Breast epithelium (tissue), 4 donors: ENCODE measurements at places on chromosomes 2 and 18. TPM values are rescaled to one million over a fixed set of nuclear protein-coding genes. Genes with fewer than 3 reads are reported as not detected.

- no peaks in the 10 kb centered on the region for H3K36me3 ChIP-seq
- H3K4me3 ChIP-seq: no peak overlapping the region
- H3K27ac ChIP-seq: no peak overlapping the region
- no peak for DNase-seq
- no peaks in the 10 kb centered on the region for H3K4me1 ChIP-seq
Measured at GRCh38 chr2:26316041-26316440, 29.9 kb upstream of the SELENOI start.

Gene AGFG1
- total RNA-seq: 145 TPM

GRCh38 chr2:152200101-152200500, 24.5 kb upstream of the STAM2 start:
- no peak for DNase-seq
- no peak overlapping the region for H3K27ac ChIP-seq
- no peaks in the 10 kb centered on the region for H3K4me1 ChIP-seq
- H3K36me3 ChIP-seq: no peaks in the 10 kb centered on the region

Gene MAIP1
- total RNA-seq: 26.6 TPM

DNA sequence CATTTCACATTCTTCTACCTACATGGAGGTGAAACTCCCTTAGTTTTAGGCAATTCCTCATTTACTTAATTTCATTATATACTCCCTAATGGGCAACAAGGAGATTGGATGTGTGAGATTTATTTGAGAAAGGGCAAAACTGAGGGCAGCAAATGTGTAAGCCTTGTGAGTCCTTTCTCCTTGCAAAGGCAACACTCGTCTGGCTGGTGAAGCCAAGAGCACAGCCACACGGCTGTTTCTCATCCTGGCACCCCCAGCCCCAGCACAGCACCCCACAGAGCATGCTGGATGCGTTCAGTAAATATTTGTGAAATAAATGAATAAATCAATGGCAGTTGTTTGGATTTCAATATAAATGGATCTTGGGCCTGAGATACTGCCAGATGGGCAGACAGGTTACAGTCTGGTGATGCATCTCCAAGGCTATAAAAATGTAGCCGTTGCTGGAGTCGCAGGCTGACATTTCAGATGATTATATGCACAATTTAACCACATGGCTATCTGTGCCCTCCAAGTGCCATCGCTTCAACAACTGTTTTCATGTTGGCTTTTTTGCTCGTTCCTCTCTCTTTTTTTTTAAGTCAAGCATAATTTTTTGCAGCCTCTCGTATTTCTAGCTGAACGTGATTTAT, 154.1 kb upstream of the REV1 start:
- no peaks in the 10 kb centered on the region for H3K36me3 ChIP-seq
- no peaks in the 10 kb centered on the region for H3K27me3 ChIP-seq
- no peak overlapping the region for H3K27ac ChIP-seq

GRCh38 chr18:11866764-11867163, 15.6 kb downstream of the CHMP1B start:
- H3K4me3 ChIP-seq: no peak overlapping the region
- DNase-seq: no peak
- no peaks in the 10 kb centered on the region for H3K4me1 ChIP-seq

DNA sequence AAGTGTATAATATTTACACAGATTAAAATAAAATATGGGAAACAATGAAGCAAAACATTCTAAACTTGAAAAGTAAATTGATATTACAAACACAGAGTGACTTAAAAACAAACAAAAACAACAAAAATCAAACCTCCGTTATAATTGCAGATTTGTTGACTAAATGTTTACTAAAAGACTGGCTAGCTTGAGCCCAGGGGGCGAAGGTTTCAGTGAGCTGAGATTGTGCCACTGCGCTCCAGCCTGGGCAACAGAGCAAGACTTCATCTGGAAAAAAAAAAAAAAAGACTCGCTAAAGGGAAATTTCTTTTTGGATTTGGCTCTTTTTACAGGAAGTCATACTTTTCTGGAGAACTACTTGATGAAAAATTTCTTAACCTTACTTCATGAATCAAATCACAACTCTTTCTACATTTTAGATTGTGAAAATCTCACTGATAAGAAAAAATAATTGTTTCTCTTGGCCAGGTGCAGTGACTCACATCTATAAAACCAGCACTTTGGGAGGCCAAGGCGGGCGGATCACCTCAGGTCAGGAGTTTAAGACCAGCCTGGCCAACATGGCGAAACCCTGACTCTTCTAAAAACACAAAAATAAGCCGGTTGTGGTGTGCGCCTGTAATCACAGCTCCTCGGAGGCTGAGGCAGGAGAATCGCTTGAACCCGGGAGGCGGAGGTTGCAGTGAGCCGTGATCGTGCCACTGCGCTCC, 9.7 kb downstream of the TFPI start:
- no peaks in the 10 kb centered on the region for H3K27me3 ChIP-seq
- no peak overlapping the region for H3K27ac ChIP-seq
- H3K4me1 ChIP-seq: no peaks in the 10 kb centered on the region

Gene OR6B2
- not detected for total RNA-seq

- no peak overlapping the region for H3K4me3 ChIP-seq
- H3K27ac ChIP-seq: no peak overlapping the region
Measured at GRCh38 chr2:50895041-50895440, 136.9 kb downstream of the NRXN1 start.

Gene ALPP
- total RNA-seq: not detected

Gene DAPL1
- not detected for total RNA-seq

Gene CDH19
- 0.64 TPM for total RNA-seq

DNA sequence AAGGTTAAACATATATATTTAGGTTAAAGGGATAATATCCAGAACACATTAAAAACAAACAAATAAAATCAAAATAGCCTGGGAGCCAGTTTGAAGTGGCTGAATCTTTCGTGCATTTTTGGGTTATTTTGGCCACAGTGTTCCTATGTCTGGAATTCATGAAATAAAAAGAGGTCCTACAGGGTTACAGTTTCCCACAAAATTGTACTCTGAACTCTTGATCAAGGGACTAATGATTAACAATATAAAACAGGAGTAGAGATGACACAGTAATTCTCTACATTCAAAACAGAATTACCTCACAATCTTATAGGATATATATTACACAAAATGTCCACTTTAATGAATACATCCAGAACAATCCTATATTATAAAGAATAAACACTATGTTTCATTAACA, 24.9 kb downstream of the VPS4B start:
- no peaks in the 10 kb centered on the region for H3K27me3 ChIP-seq
- no peaks in the 10 kb centered on the region for H3K4me1 ChIP-seq
- H3K4me3 ChIP-seq: no peak overlapping the region
- peaks cover 7% of the 10 kb centered on the region for H3K36me3 ChIP-seq
- DNase-seq: no peak

GRCh38 chr18:50372743-50373142, 2.1 kb upstream of the SKA1 start:
- H3K4me3 ChIP-seq: no peak overlapping the region
- no peak overlapping the region for H3K27ac ChIP-seq
- no peaks in the 10 kb centered on the region for H3K36me3 ChIP-seq
- no peaks in the 10 kb centered on the region for H3K4me1 ChIP-seq
- H3K27me3 ChIP-seq: no peaks in the 10 kb centered on the region

- no peak for DNase-seq
- no peak overlapping the region for H3K4me3 ChIP-seq
- no peaks in the 10 kb centered on the region for H3K36me3 ChIP-seq
- H3K27ac ChIP-seq: no peak overlapping the region
- no peaks in the 10 kb centered on the region for H3K4me1 ChIP-seq
Measured at GRCh38 chr18:37956902-37957301, 391.3 kb upstream of the CELF4 start.

- no peaks in the 10 kb centered on the region for H3K36me3 ChIP-seq
- no peaks in the 10 kb centered on the region for H3K27me3 ChIP-seq
- H3K4me1 ChIP-seq: no peaks in the 10 kb centered on the region
- H3K4me3 ChIP-seq: no peak overlapping the region
Measured at GRCh38 chr2:17190527-17190926, 327.7 kb downstream of the RAD51AP2 start.

- peaks cover 35% of the 10 kb centered on the region for H3K4me1 ChIP-seq
- H3K4me3 ChIP-seq: no peak overlapping the region
- H3K27ac ChIP-seq: peak overlapping the region; percentile 86
- H3K36me3 ChIP-seq: no peaks in the 10 kb centered on the region
Measured at GRCh38 chr2:11750422-11750821, 4.0 kb downstream of the LPIN1 start.

DNA sequence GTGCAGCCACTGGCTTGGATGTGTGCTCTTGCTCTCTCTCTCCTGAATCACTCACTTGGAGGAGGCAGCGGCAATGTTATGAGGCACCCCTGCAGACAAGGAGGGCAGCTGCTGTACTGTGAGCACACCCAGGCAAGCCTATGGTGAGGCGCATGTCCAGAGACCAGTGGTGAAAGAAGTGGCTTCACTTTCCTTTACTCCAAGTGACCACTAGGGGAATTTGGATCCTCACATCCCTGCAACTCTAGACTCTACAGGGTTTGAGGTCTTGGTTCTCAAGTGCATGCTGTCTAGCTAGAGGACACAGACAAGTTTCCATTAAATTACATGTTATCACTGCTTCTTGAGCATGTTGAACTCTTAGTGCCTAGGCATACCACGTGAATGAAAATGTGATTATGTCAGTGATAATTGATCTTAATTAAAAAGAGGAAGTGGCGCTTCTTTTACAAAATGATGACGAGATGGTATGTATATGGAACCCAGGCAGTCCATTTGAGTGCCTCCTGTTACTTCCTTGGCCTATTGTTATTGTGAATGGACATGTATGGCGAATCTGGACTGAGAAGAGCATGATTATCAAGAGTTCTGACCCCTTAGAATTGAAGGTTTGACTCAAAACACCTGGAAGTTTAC, 181.0 kb upstream of the CDH2 start:
- H3K4me1 ChIP-seq: no peaks in the 10 kb centered on the region
- peaks cover 4% of the 10 kb centered on the region for H3K36me3 ChIP-seq
- no peak overlapping the region for H3K4me3 ChIP-seq
- H3K27ac ChIP-seq: no peak overlapping the region
- no peak for DNase-seq

Gene PLEK
- total RNA-seq: 11.7 TPM

Gene SLC5A7
- not detected for total RNA-seq

- no peaks in the 10 kb centered on the region for H3K36me3 ChIP-seq
- no peaks in the 10 kb centered on the region for H3K4me1 ChIP-seq
- H3K27me3 ChIP-seq: no peaks in the 10 kb centered on the region
- no peak overlapping the region for H3K4me3 ChIP-seq
Measured at GRCh38 chr18:50507120-50507590, 52.7 kb upstream of the MAPK4 start.

DNA sequence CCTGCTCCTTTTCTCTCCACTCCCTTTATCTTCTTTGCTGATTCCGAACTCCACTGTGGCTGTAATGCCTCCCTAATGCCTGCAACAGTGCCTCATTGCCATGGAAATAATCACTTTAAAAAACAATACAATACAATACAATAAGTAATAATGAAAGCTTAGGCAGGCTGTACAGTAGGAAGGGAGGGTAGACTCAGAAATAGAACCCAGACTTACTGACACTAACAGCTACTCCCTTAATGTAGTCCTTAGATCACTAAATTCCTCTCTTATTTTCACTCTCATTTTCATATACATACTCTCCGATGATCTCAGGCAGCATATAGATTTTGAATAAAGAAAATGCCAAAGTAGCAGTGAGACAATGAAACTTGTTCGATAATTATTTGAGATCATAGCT, 70.2 kb downstream of the DLGAP1 start:
- DNase-seq: no peak
- H3K27ac ChIP-seq: no peak overlapping the region
- no peaks in the 10 kb centered on the region for H3K36me3 ChIP-seq
- H3K4me3 ChIP-seq: no peak overlapping the region

- H3K27me3 ChIP-seq: no peaks in the 10 kb centered on the region
- no peaks in the 10 kb centered on the region for H3K36me3 ChIP-seq
- no peak for DNase-seq
- H3K4me1 ChIP-seq: no peaks in the 10 kb centered on the region
- H3K27ac ChIP-seq: no peak overlapping the region
- no peak overlapping the region for H3K4me3 ChIP-seq
Measured at GRCh38 chr2:116687371-116687770, 1127.1 kb upstream of the DDX18 start.

DNA sequence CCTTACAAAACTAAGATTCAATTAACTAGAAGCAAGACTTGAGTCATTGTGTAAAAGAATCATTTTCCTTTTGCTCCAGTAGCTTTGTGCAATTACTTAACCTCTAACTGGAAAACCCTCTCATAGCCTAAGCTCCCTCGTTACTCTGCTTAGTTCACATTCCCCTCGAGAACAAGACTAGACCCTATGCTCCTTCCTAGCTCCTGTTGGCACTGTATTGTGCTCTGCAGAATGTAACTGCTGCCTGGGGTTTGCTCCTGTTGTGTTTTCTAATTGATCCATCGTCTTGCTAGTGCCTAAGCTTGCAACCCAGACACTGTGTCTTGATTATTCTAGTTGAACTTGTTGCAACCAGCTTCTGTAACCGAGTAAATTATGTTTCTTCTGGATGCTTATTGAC, 347.0 kb downstream of the ZNF804A start:
- no peak for DNase-seq
- H3K27ac ChIP-seq: no peak overlapping the region
- no peaks in the 10 kb centered on the region for H3K27me3 ChIP-seq

Gene CRACDL
- 0.96 TPM for total RNA-seq

Gene SP140
- 2.6 TPM for total RNA-seq

DNA sequence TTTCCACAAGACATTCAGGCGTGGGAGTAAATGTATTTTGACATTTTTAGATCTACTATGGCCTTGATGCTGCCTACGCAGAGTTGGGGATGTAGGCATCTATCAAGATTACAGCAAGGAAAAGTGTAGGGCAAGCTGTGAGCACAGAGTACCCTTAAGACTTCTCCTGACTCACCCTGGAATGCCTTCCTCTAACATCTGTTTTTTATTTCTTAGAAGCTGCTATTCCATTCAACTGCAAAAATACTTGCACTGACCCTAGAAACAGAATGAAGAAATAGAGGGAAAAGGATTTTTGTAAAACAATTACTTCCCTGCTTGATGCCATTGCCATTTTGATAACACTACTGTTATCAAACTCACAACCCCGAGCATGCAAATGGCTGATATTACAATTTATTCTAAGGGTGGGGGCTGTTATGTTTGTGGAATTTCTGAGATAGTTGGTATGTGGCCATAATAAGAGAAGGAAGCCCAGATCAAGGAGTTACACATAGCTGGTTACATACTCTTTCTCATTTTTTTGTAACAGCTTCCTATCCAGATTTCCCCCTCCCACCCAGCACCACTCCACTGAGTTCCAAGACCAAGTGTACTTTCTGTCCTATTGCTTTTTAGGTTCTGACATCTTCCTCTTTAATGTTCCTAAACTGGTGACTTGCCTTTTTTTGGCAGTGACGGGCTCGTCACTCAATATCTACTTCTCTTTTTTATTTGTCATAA, 6.0 kb upstream of the ROCK1 start:
- H3K36me3 ChIP-seq: no peaks in the 10 kb centered on the region
- no peaks in the 10 kb centered on the region for H3K27me3 ChIP-seq
- H3K27ac ChIP-seq: peak overlapping the region; percentile 57
- no peak overlapping the region for H3K4me3 ChIP-seq
- no peaks in the 10 kb centered on the region for H3K4me1 ChIP-seq
- DNase-seq: no peak

GRCh38 chr18:61991201-61991600, 98.4 kb upstream of the RNF152 start:
- no peak overlapping the region for H3K4me3 ChIP-seq
- no peaks in the 10 kb centered on the region for H3K27me3 ChIP-seq
